Spleen (tissue), 13 donors: ENCODE measurements at places on chromosomes 6 and 20. TPM values are rescaled to one million over a fixed set of nuclear protein-coding genes. Genes with fewer than 3 reads are reported as not detected.

DNA sequence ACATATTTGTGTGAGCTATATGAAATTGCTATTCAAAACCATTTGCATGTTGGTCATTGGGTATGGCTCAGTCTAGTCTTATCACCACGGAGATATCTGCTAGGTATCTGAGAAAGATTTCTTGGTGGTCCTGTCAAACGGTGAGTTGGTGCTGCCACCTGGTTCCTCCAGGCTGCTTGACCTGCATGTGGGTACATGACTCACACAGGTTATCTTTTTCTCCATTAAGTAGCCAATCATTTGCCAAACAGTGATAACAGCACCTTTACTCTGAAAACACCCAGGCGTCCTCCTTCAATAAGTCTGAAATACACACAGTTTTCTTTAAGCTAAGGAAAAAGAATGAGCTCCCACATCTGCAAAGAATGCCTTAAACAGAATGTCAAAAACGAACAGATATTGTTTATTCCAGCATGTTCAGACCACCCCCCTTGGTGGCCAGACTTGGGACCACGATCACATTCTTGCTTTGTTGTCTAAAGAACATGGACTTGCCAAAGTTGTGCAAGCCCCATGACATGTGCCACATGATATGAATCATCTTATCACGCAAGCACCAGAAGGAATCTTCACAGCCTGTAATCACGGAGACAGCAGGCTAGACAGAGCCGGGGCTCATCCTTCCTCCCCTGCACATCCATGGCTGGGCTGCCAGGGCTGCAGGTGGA is 200.7 kb upstream of the THBS2 start:
- no peak for DNase-seq
- no peaks in the 10 kb centered on the region for H3K36me3 ChIP-seq
- no peak overlapping the region for H3K27ac ChIP-seq
- no peaks in the 10 kb centered on the region for H3K4me1 ChIP-seq

DNA sequence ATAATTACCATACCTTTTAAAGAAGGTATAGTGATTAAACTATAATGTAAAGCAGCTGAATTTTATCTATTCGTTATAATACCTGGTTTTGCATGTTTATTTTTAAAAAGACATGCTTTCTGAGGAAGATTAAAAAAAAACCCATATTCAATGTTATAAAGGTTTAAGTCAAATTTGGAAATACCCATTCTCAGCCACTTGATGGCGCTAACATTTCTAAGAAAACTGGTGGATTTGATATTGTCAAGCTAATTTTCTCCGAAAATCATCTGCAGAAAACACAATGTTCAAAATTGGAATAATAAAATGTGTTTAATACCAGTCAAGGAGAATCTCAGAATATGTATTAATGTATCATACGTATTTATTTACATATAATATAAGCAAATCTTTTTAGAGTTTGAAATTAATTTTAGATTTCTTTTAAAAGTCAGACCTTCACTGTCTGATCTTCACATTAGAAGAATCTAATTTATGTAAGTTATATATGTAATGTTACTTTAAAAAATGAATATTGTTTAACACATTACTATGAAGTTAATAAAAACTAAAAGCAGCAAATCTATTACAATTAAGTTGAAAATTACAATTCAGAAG is 35.0 kb downstream of the SHPRH start:
- H3K27me3 ChIP-seq: no peaks in the 10 kb centered on the region
- no peak overlapping the region for H3K27ac ChIP-seq
- H3K4me1 ChIP-seq: no peaks in the 10 kb centered on the region
- no peak overlapping the region for H3K4me3 ChIP-seq

DNA sequence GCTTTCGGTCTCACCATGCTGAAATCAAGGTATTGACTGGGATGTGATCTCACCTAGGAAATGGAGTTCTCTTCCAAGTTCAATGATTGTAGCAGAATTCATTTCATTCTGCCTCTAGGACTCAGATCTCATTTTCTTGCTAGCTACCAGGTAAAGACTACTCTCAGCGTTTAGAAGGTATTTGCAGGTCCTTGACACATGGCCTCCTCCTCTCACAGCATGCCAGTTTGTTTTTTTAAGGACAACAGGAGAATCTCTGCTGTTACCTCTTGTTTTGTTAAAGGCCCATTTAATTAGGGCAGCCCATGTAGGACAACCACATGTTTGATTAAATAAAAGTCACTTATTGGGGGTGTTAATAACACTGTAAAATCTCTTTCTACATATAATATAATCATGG is 757.8 kb downstream of the EYS start:
- no peak overlapping the region for H3K4me3 ChIP-seq

BPIFB1 gene
- 0.06 TPM for polyA plus RNA-seq

HCRTR2 gene
- polyA plus RNA-seq: not detected

AFDN gene
- polyA plus RNA-seq: 7.4 TPM

PLEKHG1 gene
- polyA plus RNA-seq: 26.7 TPM

GRCh38 chr6:168219804-168220203 is 99.8 kb downstream of the DACT2 start:
- H3K27ac ChIP-seq: no peak overlapping the region
- H3K4me3 ChIP-seq: no peak overlapping the region
- no peaks in the 10 kb centered on the region for H3K36me3 ChIP-seq
- DNase-seq: no peak
- H3K27me3 ChIP-seq: no peaks in the 10 kb centered on the region

GRCh38 chr6:1962201-1962600 is 283.2 kb downstream of the GMDS start:
- H3K27me3 ChIP-seq: no peaks in the 10 kb centered on the region
- H3K4me3 ChIP-seq: no peak overlapping the region
- H3K27ac ChIP-seq: no peak overlapping the region
- H3K4me1 ChIP-seq: no peaks in the 10 kb centered on the region

SRC gene
- polyA plus RNA-seq: 10.1 TPM

GPR6 gene
- not detected for polyA plus RNA-seq

GRCh38 chr6:33076406-33076934 is 680 bp downstream of the HLA-DPB1 start:
- H3K4me1 ChIP-seq: peaks cover 8% of the 10 kb centered on the region
- H3K27ac ChIP-seq: peak overlapping the region; percentile 94
- H3K4me3 ChIP-seq: peak overlapping the region; percentile 52
- no peaks in the 10 kb centered on the region for H3K27me3 ChIP-seq
- DNase-seq: no peak

GRCh38 chr6:28742668-28743270 is 181.0 kb downstream of the TRIM27 start:
- peaks cover 22% of the 10 kb centered on the region for H3K27me3 ChIP-seq
- no peaks in the 10 kb centered on the region for H3K4me1 ChIP-seq
- H3K36me3 ChIP-seq: no peaks in the 10 kb centered on the region

DNA sequence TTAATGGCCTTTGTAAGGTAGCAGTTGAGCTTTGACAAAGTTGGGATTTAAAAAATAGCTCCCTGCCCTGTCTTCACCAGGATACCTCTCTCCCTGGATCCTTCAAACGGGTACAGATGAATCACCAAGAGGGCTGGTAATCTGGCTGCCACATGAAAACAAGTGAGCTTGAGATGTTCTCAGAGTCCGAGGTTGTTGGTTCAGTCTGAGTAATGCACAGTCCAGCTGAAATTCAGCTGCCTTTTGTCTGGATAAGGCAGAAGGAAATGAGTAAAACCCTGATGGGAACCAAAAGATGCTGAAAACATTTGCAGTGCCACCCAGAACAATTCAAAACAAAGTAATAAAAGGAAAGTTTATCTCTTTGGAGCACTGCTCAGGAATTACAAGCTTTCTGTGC is 86.8 kb downstream of the GJA1 start:
- no peak overlapping the region for H3K4me3 ChIP-seq
- H3K36me3 ChIP-seq: no peaks in the 10 kb centered on the region
- no peaks in the 10 kb centered on the region for H3K4me1 ChIP-seq
- H3K27ac ChIP-seq: no peak overlapping the region

GRCh38 chr20:49701241-49701790 is 12.4 kb downstream of the B4GALT5 start:
- H3K36me3 ChIP-seq: no peaks in the 10 kb centered on the region
- H3K27me3 ChIP-seq: no peaks in the 10 kb centered on the region
- H3K4me1 ChIP-seq: peaks cover 70% of the 10 kb centered on the region
- no peak overlapping the region for H3K4me3 ChIP-seq

DNA sequence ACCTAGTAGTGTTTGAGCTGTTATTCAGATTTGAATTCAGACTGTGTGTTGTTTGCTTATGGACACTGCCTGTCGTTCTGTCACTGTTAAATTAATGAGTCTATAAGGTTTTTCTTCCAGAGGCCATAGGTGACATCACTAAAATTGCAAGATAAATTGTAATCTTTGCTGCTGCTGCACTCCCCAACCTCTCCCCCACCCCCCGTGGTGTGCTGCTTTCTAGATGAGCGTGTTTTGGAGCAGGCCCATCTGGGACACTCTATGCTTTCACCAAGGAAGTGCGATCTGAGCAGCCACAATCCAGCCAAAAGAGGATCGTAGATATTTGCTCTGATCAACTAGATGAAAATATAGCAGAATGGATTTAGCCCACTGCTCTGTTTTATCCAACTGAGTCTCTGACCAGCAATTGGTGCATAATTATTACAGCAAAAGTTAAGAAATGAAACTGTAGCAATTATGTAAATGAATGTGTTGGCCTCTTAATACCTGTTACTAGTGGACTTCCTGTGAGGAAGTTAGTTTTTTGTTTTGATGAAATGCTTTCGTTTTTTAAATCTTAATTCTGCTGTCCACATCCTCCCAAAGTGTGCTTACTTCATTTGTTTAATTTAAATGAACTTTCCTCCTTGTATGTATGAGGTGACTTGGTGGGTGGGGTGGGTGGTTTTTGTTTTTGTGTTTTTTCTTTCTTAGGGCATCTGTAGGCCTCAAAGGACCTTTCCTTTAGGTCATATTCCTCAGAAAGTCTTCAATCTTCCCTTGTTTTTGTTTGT is 58.1 kb downstream of the RPRD1B start:
- no peaks in the 10 kb centered on the region for H3K27me3 ChIP-seq
- no peak overlapping the region for H3K4me3 ChIP-seq
- H3K36me3 ChIP-seq: peaks cover 29% of the 10 kb centered on the region
- peak overlapping the region; percentile 84 for H3K27ac ChIP-seq
- no peak for DNase-seq

ABCC10 gene
- polyA plus RNA-seq: 13.1 TPM

DNA sequence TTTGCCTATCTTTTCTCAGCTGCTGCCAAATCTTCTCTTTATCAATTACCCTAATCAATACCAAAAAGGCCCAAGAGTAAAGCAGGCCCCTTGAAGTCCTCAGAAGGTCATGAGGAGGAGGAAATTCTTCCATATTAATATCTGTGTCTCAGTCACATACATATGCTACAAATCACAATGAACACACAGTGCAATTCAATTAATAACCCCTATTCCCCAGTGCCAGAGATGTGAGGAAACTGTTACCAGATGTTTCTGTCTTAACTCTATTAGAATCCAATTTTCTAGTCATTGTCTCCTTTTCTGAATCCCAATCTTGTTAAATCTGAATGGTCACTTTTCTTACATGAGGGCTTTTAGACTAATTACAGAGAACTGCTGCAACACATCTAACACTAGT is 45.9 kb upstream of the SLC2A12 start:
- H3K27me3 ChIP-seq: no peaks in the 10 kb centered on the region
- no peak overlapping the region for H3K27ac ChIP-seq
- no peak for DNase-seq
- no peaks in the 10 kb centered on the region for H3K4me1 ChIP-seq

ECT2L gene
- polyA plus RNA-seq: 0.17 TPM

DNA sequence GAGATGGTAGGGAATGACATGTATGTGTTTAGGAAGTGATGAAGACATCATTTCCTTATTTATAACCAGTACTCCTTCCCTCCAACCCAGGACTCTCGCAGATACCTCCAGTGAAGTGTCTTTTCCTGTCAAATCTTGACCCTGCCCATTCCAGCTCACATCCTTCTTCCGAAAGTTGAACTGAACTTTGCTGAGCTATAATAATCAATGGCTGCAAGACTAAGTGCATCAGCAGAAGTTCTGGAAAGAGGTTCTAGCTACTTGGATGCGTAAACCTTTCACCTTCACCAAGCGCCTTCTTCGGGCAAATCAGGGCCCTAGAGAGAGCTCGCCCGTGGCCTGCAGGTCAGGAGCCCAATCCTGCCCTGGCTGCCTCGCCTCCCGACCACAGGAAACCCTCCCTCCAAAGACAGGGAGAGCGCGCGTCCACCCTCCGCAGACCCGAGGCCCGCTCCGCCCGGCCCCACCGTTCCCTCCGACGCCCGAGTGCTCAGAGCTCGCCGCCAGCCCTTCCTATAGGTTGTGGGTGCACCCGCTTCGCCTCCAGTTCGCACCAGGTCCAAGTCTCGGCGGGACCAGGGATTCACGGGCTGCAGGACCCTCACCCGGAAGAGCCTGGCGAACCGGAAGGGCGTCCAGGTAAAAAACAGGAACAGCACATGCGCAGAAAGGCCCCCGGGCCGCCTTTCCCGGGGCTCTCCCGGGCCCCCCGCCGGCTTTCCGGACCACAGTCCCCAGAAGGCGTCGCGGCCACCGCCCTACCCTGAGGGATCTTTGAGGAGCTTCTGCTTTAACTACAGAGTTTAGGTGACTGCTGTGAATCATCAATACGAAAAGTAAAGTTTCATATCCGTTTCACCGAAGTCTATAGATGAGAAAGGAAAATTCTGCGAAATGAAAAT is at the start of gene ZNF334:
Gene ZNF334 (minus strand): TSS at position 617 of the 902 bp plus-strand sequence. CDS start 1,457 bp downstream, outside the sequence.
- peak within 1 kb of the TSS; percentile 45 for H3K27ac ChIP-seq
- no peaks in the 10 kb centered on the region for H3K27me3 ChIP-seq
- H3K4me1 ChIP-seq: peaks cover 4% of the 10 kb centered on the region
- peak within 1 kb of the TSS; percentile 48 for H3K4me3 ChIP-seq
- no peaks in the 10 kb centered on the region for H3K36me3 ChIP-seq

VARS1 gene
- polyA plus RNA-seq: 49.0 TPM

OXT gene
- polyA plus RNA-seq: 0.68 TPM

MAS1 gene
- polyA plus RNA-seq: not detected

PRICKLE4 gene
- 5.3 TPM for polyA plus RNA-seq

ZNF311 gene
- 0.86 TPM for polyA plus RNA-seq

FAM217A gene
- not detected for polyA plus RNA-seq

GRCh38 chr6:128713461-128713860 is 169.5 kb upstream of the LAMA2 start:
- no peak overlapping the region for H3K4me3 ChIP-seq
- DNase-seq: no peak
- H3K27me3 ChIP-seq: no peaks in the 10 kb centered on the region

DNA sequence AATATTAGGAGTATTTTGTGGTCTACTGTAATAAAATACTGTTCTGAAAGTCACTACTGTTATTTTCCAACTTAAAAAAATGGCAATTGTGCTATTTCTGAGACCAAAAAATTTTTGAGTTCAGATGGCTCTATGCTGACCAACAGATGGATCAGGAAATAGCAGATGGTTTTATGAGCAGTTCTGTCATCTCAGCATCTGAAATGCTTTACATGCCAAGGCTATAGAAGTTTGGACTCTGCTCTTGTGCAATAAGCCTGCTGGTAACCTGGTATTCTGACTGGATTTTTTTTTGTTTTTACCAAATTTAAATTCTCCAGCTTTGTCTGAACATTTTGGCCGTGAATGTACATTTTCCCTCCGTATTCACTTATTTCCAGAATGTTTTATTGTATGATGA is 1127.5 kb downstream of the GRIK2 start:
- H3K4me3 ChIP-seq: no peak overlapping the region
- no peak overlapping the region for H3K27ac ChIP-seq
- H3K36me3 ChIP-seq: no peaks in the 10 kb centered on the region
- no peaks in the 10 kb centered on the region for H3K4me1 ChIP-seq
- H3K27me3 ChIP-seq: no peaks in the 10 kb centered on the region
- DNase-seq: no peak

MEP1A gene
- 0.22 TPM for polyA plus RNA-seq

C4A gene
- 58.3 TPM for polyA plus RNA-seq

SLC22A7 gene
- polyA plus RNA-seq: not detected

- H3K27me3 ChIP-seq: no peaks in the 10 kb centered on the region
- no peak for DNase-seq
- no peak overlapping the region for H3K4me3 ChIP-seq
- H3K27ac ChIP-seq: no peak overlapping the region
- peaks cover 19% of the 10 kb centered on the region for H3K4me1 ChIP-seq
Measured at GRCh38 chr6:109351231-109352130, 30.8 kb downstream of the CD164 start.
